ENCODE measurements at places on chromosomes 12 and 14.

GRCh38 chr14:77311217-77311616, 9.5 kb downstream of the POMT2 start:
- no peak for DNase-seq

DNA sequence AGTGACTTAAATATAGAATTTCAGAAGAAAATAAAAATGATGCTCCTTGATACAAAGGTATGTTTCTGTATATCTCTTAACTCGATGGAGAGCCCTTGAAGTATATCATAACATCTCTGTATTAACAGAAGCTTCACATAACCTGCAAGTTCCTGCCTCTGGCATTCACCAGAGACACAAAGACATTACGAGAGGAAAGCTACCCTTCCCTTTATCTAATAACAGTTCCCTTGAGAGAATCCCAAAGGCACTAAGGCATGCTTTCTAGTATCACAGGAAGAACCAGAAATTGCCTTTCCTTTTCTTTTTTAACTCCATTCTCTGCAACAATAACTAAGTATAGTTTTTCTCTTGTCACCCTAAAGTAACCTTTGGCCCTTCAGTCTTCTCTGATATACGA, 164.5 kb downstream of the MGAT4C start:
- DNase-seq: no peak

DNA sequence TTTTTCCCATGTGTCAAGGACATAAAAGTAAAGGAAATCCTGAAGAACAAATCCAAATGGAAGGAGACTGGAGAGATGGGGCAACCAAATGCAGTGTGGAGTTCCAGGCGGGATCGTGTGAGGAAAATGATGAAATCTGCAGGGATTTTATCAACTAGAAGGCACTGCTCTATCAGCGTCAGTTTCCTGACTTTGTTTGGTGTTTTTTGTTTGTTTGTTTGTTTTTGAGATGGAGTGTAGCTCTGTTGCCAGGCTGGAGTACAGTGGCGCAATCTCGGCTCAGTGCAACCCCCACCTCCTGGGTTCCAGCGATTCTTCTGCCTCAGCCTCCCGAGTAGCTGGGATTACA, 43.3 kb upstream of the GPR132 start:
- DNase-seq: no peak

GRCh38 chr14:20455355-20456300, 602 bp downstream of the APEX1 start:
- peak; percentile 63 for DNase-seq

DNA sequence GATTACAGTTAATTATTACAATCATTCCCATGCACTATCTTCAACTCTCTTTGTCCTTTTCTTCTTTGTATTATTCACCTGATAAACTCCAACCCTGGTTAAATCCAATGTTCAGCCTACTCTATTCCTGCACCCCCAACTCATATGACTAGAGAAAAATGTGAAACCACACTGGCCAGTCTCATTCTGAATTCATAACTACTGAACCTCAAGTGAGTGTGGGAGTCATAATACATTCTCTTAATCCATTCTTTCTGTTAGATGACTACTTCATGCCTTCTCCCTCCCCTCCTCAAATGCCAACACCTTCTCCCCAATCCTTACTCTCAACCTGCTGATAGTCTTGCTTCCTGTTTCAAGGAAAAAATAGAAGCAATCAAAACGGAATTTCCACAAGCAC, 22.3 kb upstream of the ITPR2 start:
- DNase-seq: no peak

Data from DMS153 (cell line).